ENCODE measurements at places on chromosomes 2 and 18.

GRCh38 chr2:156343096-156343939 lies 10.8 kb upstream of the NR4A2 start:
- DNase-seq = no peak

- DNase-seq = no peak
Measured at GRCh38 chr2:51483720-51484119, 451.8 kb upstream of the NRXN1 start.

- no peak for DNase-seq
Measured at GRCh38 chr2:161814008-161814660, 189.9 kb downstream of the SLC4A10 start.

- no peak for DNase-seq
Measured at GRCh38 chr18:75003039-75003438, 205.9 kb downstream of the PTGR3 start.

DNA sequence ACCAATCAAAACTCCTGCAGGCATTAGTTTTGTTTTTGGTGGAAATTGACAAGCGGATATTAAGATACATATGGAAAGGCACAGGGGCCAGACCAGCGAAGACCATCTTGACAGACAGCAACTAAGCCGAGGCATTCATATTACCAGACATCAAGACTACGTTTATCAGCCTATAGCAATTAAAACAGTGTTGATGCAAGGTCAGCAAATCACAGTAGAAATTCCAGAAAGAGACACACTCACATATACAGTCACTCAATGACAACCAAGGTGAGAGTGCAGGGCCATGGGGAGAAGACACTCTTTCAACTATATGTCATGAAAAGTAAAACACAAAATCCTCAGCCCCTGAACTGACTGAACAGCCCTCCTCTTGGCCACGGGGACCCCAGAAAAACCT lies 164.6 kb downstream of the TPO start:
- DNase-seq = no peak

DNA sequence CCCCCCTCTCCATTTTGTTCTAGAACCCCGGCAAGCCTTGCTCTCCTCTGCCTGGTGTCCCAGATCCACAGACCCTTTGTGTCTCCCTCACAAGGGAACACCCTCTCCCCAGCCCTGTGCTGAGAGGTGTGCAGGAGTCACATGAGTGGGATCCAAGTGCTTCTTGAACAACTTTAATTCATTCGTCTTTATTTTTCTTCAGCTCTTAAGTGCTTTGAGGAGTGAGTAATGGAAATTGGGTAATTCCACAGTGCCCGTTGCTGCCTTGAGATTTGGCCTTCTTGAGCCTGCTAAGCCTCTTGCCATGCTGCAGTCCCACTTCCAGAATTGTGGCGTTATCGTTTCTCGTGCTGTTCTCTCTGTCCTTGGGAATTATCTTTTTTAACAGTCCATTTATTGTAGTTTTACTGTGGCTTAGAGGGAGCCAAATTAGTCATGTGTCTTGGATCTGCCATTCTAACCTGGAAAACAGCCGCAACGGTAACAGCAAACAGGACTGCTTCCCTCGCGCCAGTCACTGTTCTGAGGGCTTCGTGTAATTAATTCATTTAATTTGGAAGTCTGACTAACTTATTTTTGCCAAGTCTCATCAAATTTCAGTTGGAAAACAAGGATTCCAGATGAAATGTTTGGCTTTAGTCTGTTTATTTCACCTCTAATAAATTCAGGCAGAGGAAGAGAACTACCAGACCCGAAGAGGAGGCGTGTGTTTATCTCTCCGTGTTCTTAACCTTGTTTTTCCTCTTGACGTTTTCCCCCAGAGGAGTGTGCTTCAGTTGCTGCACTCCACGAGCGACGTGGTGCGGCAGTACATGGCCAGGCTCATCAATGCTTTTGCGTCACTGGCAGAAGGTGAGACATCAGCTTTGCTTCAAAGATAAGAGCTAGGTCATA lies 72.0 kb downstream of the ARMC9 start:
- DNase-seq = no peak

DNA sequence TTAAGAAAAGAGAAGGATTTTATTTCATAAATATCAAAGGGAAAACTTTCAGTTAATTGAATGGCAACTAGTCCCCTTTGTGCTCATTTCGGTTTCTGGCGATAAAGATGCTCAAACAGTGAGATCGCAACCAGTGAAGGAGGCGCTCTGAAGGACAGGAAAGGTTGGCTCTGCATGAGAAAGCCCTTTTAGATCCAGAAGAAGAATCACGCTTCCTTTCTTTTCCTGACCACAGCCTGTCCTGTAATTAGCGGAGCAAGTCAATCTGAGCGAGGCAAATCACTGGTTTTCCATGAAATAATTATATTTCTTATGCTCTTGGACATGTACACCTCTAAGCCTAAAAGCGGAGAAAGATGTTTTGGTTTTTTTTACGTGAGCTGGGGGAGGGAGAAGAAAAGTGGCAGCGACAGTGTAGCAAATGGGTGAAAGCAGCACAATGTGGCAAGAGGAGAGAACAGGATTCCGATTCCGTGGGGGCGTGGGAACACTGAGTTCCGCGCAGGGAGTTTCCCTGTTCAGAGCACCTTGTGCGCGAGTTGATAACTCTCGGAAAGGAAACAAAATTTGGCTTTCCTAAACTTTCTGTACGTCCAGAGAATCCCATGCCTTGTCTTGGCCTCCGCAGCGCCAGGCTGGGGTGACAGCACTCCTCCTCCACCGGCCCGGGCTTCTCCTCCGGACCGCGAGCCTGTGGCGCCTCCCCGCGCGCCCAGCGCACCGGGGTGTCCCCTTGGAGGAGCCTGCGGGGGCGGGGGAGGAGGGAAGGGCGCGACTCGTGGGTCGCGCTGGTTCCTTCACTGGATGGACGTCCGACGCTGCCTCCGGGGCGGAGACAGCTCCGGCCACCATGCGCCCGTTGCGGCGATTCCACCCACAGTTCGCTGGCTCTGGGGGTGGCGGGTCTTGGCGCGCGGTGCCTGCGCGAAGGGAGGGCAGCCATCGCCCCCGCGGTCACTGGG lies 620 bp upstream of the SLC9A2 start:
- DNase-seq = no peak

GRCh38 chr2:190698895-190699294 lies 50.0 kb downstream of the NAB1 start:
- DNase-seq = no peak
